Activated CD4-positive, alpha-beta T cell treated with anti-CD3 and anti-CD28 coated beads for 1 hour (primary cell): ENCODE measurements at places on chromosomes 4 and X.

DNA sequence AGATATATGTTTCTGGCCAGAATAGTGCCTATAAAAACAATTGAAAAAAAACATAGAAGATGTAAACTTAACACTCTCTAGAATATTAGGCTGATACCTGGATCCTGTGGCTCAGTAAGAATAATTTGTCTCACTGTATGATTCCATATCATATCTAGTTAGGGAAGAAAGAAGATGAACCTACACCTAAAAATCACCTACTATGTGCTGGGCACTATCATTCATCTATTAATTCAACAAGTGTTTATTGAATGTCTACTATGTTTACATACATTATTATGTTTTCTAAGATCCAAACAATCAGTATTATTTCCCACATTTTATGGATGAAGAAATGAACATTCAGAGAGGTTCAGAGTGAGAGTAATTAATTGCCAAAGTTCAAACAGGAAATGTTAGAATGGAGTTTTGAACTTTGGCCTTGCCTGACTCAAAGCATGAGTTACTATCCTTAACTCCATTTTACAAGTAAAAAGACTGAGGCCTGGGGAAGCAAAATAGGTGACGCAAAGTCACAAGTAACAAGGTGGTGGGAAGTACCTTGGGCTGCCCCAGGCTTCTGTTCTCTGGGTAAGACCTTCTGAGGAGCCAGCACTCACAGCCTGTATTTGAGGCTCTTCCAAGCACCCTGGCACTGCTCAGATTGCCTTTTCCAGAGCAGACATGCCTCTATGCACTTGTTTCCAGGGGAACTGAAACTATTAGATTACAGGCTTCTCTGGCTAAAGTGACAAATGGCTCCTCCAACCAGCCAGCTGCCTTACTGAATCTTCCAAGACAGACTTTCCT is 111.1 kb upstream of the ACSL4 start:
- DNase-seq, result no peak

GRCh38 chr4:183609151-183609550 is 49.8 kb downstream of the RWDD4 start:
- no peak for DNase-seq

- no peak for DNase-seq
These were observed 41.8 kb downstream of the RPS6KA3 start for GRCh38 chrX:20224814-20225487.

- peak; percentile 19 for DNase-seq
These were observed 32.9 kb downstream of the HTT-AS start for GRCh38 chr4:3041192-3042142.

DNA sequence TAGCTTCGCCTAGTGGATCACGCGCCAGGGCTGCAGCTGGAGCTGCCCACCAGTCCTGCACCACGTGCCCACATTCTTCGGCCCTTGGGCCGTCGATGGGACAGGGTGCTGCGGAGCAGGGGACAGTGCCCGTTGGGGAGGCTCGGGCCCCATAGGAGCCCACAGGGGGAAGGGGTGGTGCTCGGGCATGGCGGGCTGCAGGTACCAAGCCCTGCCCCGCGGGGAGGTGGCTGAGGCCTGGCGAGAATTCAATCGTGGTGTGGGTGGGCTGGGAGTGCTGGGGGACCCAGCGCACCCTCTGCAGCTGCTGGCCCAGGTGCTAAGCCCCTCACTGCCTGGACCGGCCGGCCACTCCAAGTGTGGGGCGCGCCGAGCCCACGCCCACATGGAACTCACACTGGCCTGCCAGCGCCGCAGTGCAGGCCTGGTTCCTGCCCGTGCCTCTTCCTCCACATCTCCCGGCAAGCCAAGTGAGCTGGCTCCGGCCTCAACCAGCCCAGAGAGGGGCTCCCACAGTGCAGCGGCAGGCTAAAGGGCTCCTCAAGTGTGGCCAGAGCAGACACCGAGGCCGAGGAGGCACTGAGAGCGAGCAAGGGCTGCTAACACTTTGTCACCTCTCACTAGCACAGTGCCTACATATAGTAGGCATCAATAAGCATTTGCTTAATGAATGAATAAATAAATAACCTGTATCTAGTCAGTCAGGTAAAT is 11.7 kb downstream of the SCFD2 start:
- no peak for DNase-seq

- DNase-seq, result no peak
These were observed 83.6 kb downstream of the CHM start for GRCh38 chrX:85963736-85964135.

DNA sequence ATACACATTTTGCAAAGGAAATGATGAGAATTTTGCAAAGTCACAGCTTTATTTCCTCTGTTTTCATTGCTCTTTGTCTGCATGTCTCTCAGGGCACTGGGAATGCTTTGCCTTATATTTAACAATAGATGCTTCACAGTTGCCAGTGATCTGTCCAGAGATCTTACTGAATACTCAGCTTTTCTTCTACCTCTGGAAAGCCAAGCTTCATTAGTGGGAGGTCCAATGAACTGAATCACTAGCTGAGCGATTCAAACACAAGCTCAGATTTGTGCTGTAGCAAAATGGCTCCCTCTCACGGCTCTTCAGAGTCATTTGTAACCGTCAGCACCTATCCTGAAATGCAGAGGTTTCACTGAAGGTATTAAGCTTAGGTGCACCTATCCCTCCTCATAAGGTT is 138.9 kb downstream of the DCLK2 start:
- no peak for DNase-seq

DNA sequence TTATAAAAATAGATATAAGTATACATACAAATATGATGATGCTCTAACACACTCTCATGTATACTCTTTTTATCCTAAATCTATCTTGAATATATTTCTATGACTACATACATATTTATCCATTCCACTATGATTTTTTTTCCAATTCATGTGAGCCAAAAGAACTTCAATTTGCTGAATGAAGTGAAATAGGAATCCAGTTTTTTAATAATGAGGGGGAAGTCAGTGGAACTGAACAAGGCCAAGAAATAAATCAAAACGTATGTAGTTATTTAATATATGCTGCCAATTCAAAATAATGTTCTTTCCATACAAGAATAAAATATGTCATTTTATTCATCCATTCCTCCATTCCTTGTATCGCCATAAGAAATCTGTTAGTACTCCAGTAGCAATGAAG is 6.1 kb upstream of the PALLD start:
- no peak for DNase-seq

- no peak for DNase-seq
These were observed 3.6 kb upstream of the KLHL2 start for GRCh38 chr4:165203541-165204461.

DNA sequence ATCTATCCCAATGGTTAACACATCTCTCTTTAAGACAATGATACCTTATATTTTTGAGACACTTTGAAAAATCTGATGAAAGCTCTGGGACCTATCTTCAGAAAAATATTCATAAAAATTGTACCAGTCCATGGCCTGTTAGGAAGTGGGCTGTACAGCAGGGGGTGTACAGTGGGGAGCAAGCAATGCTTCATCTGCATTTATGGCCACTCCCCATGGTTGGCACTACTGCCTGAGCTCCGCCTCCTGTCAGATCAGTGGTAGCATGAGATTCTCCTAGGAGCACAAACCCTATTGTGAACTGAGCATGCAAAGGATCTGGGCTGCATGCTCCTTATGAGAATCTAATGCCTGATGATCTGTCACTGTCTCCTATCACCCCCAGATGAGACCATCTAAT is 42.6 kb downstream of the C4orf51 start:
- DNase-seq, result no peak

DNA sequence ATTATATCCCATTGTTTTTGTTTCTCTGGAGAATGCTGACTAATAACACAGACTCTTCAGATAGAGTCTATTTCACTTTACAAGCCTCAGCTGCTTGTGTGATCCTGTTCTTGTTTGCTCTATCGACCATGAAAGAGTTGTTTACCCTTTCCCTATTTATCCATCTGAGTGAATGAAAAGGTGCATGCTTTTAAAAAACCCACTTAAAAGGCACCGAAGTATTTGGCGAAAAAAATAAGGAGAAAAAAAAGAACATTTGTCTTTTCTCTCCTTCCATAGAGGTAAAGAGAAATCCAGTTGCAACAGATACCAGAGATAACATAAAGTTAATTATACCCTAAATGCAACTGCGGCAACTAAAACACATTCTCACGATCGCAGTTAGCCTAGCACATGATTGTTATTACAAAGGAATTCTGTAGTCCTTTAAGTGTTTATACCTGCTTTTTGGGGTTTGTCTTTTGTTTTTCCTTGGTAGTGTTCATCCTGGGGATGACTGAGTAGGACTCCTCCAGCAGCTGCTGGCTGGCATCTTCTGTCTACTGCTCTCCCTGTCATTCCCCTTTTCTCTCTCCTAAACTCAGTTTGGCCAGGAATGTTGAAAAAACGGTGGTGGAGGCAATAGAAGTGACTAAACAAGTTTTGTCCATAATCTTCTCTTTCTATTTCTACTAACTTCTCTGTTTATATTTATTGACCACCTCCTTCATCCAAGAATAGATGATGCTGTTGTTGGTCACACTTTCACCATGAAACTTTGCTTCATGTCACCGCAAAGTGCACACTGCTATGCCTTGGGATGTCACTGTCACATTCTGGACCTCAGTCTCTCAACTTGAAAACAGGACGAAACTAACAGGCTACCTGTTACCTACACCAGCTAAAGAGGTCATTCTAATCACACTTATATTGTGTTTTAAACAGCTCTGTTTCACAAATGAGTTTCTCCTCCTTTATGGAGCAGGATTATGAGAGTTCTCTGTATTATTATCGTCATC is 41.9 kb upstream of the FRAS1 start:
- DNase-seq, result no peak

DNA sequence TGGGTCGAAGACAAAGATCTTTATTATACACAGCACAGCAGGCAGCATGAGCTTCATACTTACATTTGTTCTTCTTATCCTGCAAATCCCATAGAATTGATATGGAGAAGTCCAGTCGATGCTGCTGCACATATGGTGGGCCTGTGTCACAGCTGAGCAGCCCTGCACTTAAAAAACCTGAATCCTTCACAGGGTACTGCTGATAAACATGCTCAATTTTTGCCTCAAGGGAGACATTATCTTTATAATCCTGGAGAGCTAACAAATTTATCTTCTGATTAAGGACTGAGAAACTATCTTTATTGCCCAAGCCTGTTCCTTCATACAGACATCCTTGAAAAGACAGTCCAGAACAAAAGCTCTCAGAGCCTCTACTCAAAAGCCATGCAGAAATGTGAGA is 434.4 kb upstream of the FAM47C start:
- DNase-seq, result no peak

GRCh38 chrX:135411893-135412292 is 9.9 kb upstream of the SMIM10L2A start:
- DNase-seq, result no peak

DNA sequence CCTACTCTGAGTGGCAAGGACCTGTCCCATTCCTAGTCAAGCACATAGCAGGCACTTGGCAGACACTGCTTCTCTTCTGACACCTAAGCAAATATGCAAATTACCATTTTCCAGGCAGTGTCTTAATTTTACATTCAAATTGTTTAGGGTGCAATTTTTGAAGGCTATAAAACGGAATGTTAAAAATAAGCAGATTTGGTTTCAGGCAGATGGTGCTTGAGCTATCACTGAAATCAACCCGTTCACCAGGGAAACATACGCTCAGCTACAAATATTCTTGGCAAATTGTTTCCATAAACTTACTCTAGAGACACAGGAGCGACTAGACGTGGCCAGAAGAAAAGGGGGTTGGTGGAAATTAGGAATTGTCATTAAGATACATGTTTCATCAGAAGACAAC is 45.7 kb downstream of the BEND2 start:
- no peak for DNase-seq

DNA sequence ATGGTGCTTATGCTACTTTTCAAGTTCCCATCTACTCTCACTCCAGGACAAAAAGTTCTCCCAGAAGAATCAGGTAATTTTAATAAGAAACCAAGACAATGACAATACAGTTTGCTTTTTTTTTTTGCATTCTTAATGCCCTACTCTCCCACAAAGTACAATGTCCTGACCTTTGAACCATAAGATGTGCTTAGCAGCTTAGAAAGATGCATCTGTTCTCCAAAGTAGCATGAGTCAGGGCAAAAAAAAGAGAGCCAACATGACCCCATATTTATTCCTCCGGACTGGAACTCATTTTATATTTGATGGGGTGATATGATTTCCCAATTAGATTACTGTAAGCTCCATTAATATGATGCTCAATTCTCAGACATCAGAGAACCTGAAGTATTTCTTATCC is 16.5 kb upstream of the PDCL2 start:
- no peak for DNase-seq

DNA sequence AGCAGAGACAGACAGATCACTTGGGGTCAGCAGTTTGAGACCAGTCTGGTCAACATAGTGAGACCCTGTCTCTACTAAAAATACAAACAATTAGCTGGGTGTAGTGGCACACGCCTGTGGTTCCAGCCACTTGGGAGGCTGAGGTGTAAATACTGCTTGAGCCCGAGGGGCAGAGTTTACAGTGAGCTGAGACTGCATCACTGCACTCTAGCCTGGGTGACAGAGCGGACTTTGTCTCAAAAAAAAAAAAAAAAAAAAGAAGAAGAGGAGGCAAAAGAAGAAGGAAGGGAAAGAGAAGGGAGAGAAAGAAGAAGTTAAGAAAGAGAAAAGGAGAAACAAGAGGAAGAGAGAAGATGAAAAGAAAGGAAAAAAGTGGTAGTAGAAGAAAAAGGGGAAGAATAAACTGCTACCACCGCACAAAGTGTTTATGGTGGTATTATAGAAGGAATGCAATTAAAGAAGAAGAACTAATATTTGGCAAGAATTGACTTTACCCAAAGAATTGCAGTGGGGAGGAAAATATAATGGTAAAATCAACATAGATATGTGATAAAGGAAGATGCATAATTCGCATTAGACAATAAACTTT is 19.6 kb upstream of the NSUN7 start:
- DNase-seq, result no peak

DNA sequence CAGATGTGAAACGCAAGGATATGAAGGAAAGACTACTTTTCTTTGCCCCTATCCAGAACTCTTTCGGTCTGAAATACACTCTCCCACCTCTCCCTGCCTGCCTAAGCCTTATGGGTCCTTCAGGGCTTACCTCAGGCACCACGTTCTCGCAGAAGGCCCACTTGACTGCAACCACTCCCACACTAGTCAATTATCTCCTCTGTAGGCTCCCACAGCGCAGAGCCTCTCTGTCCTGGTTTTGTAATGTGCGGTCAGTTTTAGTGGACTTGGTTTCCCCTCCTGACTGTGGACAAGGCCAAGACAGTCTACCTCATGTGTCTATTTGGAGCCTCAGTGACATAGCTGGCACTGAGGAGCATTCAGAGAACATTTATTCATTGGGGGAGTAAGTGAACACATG is 11.1 kb downstream of the CNGA2 start:
- no peak for DNase-seq

DNA sequence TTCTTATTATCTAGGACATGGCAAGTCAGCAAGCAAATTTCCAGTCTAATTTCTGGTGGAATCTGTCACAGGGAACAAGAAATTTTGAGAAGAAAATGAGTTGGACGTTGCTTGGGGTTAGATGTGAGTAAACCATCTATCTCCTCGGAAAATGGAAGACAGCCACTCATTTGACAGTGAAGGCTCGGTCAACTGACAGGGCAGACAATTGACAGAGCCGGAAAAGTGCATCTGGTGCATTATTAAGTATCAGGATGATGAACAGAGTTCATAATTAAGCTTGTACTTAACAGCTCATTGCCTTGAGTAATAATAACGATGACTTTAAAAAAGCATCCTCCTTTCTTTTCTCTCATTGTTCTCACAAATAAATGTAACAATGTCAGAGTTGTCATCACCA is 168.4 kb downstream of the MAD2L1 start:
- no peak for DNase-seq
